Omental fat pad (tissue), 4 donors: ENCODE measurements at places on chromosomes 7 and 10. TPM values are rescaled to one million over a fixed set of nuclear protein-coding genes. Genes with fewer than 3 reads are reported as not detected.

The PPP1R9A gene
- 6.3 TPM for total RNA-seq

The KIAA1217 gene
- 156 TPM for total RNA-seq

The SRGN gene
- total RNA-seq = 289 TPM

The SPOCK2 gene
- 8.5 TPM for total RNA-seq

The OR6V1 gene
- total RNA-seq = not detected

The SYT15B gene
- total RNA-seq = 9.3 TPM

The ARL5B gene
- total RNA-seq = 10.7 TPM

- DNase-seq = no peak
Observed at GRCh38 chr7:47331179-47331565, 250.7 kb downstream of the TNS3 start.

DNA sequence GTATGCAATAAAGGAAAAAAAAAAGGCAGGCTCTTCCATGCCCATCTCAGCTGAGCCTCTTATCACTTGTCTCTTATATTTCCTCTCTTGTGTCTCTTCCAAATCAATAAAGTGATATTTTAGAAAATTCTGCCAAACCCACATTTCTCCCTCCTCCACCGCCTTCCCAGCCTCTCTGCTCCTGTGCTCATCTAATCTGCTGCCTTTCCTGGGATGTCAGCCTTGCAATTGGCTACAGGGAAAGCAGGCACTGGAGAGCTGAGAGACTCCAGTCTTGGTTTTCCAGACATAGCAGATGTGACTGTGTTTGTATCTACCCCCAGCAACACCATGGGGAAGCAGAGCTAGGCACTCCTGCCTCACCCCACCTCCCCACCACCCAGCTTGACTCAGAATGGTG, 298.4 kb downstream of the KCNMA1 start:
- DNase-seq = no peak

DNA sequence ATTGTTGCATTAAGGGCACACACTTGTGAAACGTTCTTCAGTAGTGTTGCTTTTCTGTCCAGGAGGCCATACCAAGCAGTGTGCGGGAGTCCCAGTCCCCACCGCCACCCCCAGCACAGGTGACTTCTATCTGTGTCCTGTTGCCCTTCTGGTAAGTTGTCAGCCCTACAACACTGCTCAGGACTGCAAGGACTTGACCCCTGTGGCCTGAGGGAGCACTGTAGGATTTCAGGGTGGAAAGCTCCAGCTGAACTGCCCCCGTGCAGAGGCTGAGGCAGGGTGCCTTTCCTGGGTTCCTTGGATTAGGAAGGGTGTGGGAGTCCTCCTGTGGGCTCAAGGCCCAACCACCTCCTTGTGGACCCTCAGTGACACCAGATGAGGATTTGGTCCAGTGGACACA, 26.8 kb upstream of the ZNF488 start:
- DNase-seq = no peak

DNA sequence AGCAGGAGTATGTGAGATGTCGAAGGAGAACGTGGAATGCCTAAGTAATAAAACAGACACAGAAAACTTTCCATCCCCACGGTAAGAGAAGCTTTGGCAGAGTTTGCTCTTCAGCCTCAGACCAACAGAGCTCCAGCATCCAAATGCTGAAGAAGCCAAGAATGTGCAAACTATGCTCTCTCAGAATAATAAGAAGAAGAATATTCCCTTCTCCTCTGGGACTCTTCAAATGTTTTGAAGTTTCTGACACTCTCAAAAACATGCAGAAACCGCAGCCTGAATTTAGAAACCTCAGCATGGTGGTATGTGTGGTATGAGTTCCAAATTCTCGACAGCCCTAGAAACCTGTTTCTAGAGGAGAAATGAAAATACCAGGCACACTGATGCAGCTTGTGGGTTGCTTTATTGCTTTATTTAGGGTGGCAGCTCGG, 113.3 kb downstream of the KCNMA1 start:
- no peak for DNase-seq

- no peak for DNase-seq
Observed at GRCh38 chr7:156608173-156608478, 32.4 kb upstream of the RNF32 start.

DNA sequence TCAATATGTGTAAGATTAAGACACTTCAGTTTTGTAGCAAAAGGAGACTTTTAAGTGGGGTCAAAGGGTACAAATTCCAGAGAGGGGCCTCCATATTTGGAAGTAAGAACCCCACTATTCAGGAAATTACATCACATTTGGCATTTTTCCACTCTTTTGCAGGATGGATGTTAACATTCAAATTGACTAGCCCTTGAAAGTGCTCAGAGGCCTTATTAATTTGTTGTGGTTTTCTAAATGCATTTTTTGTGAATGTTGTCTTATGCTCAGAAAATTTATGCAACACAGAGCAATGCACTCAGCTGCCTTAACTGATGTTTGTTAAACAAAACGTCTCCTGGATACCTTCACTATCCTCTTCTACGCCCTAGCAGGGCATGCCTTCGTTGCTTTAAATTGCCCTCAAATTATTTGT, 50.9 kb upstream of the PDLIM1 start:
- DNase-seq = no peak

DNA sequence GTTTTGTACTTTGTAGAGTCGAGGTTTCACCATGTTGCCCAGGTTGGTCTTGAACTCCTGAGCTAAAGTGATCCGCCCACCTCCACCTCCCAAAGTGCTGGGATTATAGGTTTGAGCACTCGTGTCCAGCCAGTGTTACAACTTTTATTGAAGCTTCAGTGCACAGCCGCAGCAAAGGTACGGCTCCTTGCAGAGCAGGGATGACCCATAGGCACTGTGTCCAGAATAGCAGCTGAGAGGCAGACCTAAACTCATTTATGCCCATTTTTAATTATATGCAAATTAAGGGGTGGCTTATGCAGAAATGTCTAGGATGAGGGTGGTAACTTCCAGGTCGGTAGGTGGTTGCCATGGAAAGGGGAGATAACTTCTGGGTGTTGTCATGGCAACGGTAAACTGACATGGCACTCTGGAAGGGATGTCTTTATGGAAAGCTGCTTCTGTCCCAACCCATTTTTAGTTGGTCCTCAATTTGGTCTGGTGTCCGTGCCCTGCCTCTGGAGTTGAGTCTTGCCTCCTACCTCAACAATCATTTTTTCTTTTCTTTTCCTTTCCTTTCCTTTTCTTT, 22.7 kb downstream of the NYAP1 start:
- DNase-seq = no peak

DNA sequence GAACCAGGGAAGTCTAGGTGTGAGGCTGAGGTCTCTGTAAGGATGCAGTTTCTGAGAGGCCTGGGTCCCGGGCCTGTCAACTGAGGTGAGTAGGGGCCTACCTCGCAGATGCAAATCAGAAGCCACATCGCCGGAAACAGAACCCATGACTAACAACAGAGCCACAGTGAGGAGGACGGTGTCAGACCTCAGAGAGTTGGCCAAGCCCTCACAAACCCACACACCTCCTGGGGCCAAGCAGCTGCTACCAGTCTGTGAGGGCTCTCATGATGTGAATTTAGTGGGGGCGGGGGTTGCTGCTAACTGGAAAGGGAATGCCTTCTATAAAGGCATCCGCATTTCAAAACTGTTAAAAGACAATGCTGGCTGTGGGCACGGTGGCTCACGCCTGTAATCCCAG, 103.0 kb downstream of the COBL start:
- DNase-seq = no peak

- no peak for DNase-seq
Observed at GRCh38 chr7:40538281-40538680, 403.5 kb downstream of the SUGCT start.

DNA sequence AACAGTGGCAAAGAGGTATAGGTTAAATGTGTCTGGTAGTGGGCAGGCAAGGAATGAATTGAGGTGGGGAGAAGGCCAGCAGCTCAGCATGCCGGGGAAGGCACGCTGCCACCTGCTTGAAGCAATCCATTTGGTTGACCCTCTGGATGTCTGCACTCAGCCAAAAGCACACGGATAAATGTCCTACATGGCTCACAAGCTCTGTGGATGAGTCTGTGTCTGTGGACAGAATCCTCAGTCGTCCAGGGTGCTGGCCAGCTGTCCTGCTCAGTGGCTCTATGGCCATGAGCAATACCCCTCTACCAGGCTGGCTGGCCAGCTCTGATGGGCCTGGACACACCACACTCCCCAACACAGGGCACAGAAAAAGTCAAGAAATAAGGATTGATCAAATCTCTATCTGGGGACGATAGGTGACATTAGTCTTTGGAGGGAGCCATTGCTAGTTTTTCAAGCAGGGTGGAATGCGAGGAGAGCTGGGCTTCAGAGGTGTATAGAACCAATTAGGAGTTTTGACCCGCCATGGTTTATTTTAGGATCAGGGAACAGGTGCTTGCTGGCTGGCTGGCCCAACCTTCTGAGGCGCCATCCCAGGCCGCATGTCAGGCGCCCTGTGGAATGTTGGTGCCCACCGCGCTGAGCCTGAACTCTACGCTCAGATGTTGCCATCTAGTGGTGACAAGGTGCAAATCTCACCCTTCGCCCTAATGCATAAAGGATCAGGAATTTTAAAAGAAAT, 493.4 kb downstream of the TNS3 start:
- DNase-seq = no peak

- no peak for DNase-seq
Observed at GRCh38 chr10:103433858-103434257, 18.3 kb downstream of the CALHM2 start.

- no peak for DNase-seq
Observed at GRCh38 chr7:25964483-25964991, 187.5 kb upstream of the NFE2L3 start.

DNA sequence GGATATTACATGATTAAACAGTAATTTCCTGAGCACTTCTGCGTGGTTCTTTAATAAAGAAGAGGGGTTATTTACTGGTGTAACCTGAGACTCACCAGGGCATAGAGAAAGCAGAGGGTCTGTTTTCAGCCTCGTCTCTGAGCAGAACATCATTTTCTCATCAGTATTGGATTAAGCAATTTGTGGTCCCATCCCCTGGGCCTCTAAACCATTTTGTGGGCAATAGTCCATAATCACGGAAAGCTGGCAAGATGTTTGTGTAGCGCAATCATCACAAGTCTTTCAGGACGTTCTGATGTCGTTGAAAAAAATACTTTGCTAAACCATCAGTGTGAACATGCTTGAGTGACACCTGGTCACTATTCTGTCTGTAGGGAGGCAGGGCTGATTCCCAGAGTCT, 37.1 kb upstream of the SEC61G start:
- DNase-seq = no peak

DNA sequence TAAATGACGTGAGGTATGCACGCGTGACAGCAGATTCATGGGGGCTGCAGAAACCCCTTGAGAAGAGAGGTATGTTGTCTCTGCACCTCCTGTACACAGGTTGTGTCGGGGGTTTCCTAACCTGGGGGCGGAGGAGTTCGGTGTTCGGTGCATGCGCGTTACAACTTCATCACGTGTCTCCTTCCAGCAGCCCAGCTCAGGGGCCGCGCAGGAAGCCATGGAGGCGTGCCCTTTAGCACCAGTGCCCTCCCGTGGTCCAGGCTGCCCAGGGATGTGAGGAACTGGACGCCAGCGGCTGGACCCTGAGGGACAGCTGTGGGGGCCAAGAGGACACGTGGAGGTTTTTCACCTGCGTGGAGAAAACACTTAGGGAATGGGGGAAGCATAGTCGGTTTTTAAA, 186.4 kb downstream of the EBF3 start:
- no peak for DNase-seq
